ENCODE measurements at places on chromosomes 5 and 9. TPM values are rescaled to one million over a fixed set of nuclear protein-coding genes. Genes with fewer than 3 reads are reported as not detected.
A peak's percentile ranks its signal among the peaks of the same experiment; 100 is the strongest.

GRCh38 chr9:79883073-79883645 lies 311.4 kb downstream of the TLE4 start:
- no peak for DNase-seq

The NR5A1 gene
- 0.14 TPM for polyA plus RNA-seq

DNA sequence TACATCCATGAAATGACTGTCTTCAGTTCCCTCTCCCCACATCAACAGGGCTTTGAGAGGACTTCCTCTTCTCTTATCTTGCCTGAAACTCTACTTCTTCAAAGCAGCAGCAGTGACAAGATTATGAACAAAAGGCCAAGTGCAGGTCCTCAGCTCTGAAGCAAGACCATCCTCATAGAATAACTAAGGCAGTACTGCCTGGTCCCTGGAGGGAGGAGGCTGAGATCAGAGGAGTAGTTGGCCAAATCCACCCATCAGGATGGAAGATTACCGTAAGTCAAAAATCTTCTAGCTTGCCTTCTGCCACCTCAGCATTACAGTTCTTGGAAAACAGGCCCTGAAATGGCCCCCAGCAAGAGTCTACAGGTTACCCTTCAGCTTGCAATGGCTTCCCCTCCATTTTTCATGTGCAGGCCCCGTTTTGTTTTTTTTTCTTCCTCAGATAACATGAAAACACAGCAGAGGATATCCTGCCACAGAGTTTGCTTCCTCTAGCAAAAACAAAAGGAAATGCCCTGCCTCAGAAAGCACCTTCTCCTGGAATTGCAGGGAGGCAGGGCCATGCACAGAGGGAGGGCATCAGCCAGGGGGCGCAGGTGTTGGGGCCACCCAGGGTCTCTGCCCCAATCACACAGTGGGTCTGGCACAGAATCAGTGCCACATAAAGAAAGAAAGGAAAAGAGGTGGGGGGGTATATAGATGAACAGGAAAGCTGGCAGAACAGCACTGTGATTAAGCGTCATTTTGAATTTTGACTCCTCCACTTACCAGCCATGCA lies 40.0 kb downstream of the KLHL3 start:
- no peak for DNase-seq

The PCDHGA2 gene
- polyA plus RNA-seq: 6.0 TPM

The EDIL3 gene
- 41.1 TPM for polyA plus RNA-seq

DNA sequence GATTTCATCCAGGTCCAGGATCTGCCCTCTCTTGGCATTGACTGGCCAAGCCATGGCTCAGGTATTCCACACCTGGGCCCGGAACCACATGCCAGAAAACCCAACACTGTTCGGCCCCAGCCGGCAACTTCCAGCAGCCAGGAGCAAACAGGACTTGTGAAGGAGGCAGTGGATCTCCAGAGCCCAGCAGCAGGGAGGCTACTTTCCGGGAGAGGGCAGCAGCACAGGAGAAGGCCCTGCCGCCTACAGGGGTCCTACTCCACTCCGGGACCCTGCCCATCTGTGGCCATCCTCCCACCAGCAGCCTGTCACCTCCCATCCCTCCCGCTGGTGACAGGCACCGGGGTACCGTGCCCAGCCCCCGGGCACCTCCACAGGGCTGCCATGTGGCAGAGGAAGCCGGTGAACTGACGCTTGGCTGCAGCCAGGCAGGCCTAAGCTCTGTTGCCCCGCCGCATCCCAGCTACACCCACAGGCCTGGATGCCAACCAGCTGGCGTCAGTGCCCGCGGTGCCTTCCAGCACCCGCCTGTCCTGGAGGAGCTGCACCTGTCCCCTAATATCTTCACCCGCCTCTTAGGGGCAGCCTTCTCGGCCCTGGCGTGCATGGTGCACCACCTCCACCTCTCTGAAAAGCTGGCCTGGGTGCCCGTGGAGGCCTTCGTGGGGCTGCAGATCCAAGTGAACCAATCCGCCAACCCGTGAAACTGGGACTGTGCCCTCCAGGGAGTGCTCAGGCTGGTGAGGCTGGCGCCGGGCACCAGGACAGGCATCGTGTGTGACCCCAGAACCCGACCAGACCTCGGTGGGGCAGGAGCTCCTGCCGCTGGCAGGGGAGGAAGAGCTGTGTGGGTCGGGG lies 18.9 kb upstream of the SLC30A5 start:
- no peak for DNase-seq

GRCh38 chr5:172322028-172322965 lies 38.7 kb upstream of the UBTD2 start:
- no peak for DNase-seq

GRCh38 chr5:137619191-137619870 lies 116.6 kb downstream of the KLHL3 start:
- no peak for DNase-seq

The ARL14EPL gene
- polyA plus RNA-seq: not detected

The C9orf153 gene
- 0.57 TPM for polyA plus RNA-seq

The C8G gene
- polyA plus RNA-seq: 0.47 TPM

The GCNT4 gene
- 1.2 TPM for polyA plus RNA-seq

The CTSV gene
- polyA plus RNA-seq: 3.1 TPM

- no peak for DNase-seq
These were observed 11.2 kb downstream of the SLC45A2 start for GRCh38 chr5:33973271-33973670.

DNA sequence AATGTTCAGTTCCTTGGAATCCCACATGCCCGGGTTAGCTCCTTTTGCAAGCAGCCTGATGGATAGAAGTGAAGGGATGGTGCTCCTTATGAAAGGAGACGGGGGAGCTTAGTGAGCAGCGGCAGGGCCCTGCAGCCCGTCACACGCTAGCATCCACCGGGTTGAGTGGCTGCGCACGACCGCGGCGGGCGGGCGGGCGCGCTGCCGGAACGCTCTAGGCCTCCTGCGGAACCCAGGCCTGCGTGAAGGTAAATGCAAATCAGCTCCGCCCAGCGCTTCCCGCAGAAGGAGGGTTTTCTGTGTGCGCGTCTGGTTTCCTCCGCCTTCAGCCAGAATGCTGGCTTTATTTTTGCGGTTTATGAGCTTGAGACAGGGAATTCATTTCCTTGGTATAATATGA lies 19.8 kb downstream of the IL12B start:
- DNase-seq: peak; percentile 75

GRCh38 chr5:172002310-172002709 lies 4.1 kb downstream of the FBXW11 start:
- DNase-seq: no peak

The LCN9 gene
- polyA plus RNA-seq: not detected

- peak; percentile 70 for DNase-seq
These were observed 46.3 kb downstream of the PTCD2 start for GRCh38 chr5:72366324-72366976.

DNA sequence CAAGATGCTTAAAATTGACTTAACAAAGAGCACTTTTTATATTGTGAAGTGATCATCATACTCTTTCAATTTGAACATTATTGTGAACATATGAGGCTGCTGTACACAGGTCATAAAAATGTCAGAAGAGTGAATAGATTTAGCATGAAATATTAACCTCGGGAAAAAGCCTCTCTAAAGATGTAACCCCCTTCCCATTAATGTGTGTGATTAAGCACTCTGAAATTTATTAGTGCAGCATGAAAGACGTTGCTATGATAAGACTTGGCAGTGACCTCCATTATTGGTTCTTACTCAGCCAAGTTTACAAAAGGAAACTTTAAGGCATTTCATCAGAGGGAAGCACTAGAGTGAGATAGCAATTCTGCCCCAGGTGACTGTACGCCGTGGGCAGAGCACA lies 326.5 kb downstream of the NTRK2 start:
- DNase-seq: no peak

The UBE2D2 gene
- 156 TPM for polyA plus RNA-seq

GRCh38 chr5:138273834-138274188 lies 610 bp downstream of the GFRA3 start:
- no peak for DNase-seq

DNA sequence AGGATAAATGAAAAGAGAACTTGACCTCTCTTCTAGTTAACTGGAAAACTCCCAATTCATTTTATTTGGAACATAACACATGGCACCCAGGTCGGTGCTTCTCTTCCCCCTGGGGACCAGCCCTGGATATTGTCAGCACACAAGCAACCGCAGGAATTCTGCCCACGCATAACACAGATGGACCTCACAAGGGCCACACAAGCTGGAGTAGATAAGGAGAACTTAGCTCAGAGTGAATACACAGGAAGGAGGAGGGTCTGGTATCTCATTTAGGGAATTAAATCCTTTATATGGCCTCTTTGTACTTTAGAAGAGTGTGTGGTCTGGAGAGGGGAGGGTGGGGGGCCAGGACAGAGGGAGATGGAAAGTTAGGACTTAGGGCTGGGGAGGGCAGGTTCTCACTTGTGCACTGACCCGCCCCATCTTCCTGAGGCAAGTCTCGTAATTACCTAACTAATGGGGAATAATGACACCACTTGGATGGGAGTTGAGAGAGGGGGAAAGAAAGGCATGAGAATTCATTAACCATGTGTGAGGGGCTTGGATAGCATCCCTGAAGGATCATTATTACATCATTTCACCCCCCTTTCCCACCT lies 341.2 kb upstream of the WWC1 start:
- no peak for DNase-seq

GRCh38 chr5:59608745-59609144 lies 284.8 kb downstream of the PDE4D start:
- DNase-seq: no peak

The EIF4E1B gene
- polyA plus RNA-seq: 0.07 TPM

The CCDC192 gene
- polyA plus RNA-seq: 0.90 TPM

The GADD45G gene
- polyA plus RNA-seq: 4.6 TPM

DNA sequence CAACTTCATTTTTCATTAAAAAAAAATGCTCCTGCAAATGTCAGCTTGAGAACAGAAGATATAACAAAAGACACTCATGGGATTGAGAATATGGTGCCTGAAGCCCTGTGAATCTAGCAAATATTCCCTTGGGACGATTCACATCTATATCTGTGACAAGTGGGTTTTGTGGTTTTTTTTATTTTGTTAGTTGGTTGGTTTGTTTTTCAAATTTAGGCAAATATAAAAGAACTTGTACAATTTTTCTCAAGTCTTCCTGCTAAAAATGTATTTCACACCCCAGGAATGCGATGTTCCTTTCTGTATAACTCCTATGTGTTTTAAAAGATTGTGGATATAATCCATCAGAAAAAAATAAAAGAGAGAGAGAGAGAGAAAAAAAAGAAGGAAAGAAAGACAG lies 1061.8 kb upstream of the ARRDC3 start:
- no peak for DNase-seq

DNA sequence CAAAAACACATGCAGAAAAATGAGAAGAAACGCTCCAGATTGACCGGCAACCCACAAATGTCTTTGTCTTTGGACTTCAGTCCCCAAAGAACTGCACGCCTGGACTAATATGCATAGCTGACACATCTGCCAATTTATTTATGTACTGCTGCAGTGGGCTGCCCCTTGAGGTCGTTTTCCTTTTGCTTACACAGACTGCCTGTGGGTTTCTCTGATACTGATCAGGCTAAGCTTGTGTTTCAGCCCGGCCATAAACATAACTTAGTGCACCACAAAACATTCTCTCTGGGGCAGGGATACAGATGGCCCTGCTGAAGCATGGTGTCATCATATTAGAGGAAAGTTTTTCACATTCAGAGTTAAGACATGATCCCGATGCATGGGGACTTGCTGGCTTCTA lies 75.4 kb downstream of the NUDT12 start:
- no peak for DNase-seq

GRCh38 chr5:51278539-51278938 lies 104.7 kb upstream of the ISL1 start:
- no peak for DNase-seq

The TMEM203 gene
- polyA plus RNA-seq: 31.5 TPM

The BTNL8 gene
- 0.82 TPM for polyA plus RNA-seq

DNA sequence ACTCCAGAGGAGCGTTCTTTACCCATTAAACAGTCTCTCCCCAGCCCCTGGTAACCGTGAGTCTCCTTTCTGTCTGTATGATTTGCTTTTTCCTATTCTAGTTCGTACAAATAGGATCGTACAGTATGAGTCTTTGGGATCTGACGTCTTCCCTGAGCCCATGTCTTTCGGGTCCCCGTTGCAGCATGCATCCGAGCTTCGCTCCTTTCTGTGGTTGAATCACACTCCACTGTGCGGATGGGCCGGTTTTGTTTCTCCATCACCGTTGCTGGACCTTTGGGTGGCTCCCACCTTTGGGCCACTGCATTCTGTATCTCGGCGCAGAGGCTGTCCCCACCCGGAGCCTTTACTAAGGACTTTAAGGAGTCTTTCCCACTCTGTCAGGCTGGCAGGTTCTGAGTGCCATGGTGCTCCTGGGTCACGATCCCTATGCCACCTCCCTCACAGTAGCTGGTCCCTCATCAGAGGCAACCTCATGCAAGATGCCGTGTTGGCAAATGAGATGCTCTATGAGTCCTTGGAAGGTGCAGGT lies 145.7 kb upstream of the COL5A1 start:
- no peak for DNase-seq

GRCh38 chr5:168365581-168366081 lies 74.2 kb downstream of the WWC1 start:
- DNase-seq: peak; percentile 62

DNA sequence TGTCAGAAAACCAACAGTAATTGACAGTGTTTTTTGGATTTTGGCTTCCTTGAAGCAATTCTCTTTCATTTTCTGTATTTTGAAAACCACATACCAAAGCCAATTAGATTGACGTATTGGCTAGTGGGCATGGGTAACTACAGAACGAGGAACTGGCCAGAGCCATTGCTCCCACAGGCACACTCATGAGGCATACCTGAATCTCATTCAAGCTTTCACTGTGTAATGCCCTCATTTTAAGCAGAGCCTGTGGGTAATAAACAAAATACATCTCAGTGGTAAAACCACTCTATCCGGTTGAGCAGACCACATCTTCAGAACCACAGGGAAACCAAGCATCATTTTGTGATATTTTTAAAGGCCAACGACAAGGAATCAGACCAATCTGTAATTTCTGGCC lies 394.1 kb downstream of the ZNF608 start:
- DNase-seq: no peak

DNA sequence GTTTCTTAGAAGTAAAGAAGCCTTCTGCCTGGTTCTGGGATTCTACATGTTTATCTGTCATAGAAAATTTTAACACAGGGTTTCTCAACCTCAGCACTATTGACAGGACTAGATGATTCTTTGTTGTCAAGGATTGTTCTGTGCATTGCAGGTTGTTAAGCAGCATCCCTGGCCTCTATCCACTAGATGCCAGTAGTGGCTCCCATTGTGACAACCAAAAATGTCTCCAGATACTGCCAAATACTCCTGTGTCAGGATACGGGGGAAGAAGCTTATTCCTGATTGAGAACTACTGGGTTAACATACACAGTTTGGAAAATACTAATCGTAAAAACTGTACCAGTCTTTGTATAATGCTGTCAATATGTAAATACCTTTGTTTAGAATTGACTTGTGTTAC lies 167.1 kb downstream of the NIPBL start:
- DNase-seq: no peak

DNA sequence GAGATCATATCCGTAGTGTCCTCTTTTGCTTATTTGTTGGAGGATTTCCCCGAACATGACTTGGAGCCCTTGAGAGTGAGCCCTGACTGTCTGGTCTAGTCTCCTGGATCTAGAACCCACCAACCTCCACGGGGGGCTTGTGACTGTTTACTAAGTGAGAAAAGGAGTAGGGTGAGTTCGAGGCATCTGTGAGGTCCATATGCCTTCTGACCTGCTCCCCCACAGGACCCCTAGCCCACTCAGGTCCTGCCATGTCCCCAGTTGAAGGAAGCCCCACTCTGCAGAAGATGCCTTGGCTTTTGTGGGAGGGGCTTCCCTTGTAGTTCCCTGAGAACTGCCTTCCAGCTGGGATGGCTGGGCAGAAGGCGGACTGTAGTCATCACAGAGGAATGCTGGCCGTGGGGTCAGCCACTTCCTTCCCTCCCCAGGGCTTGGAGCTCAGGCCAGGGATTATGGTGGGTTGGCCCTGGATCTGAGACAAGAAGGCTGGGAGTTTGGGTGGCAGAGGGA lies 7.0 kb upstream of the IRF1 start:
- DNase-seq: peak; percentile 79

- DNase-seq: peak; percentile 48
These were observed 1.2 kb downstream of the PDLIM7 start for GRCh38 chr5:177496070-177496726.

Measured in left lung (tissue), 14 donors.